ENCODE measurements at places on chromosomes 1 and 21. TPM values are rescaled to one million over a fixed set of nuclear protein-coding genes. Genes with fewer than 3 reads are reported as not detected.

GRCh38 chr1:41378999-41379737 is 17.9 kb downstream of the FOXO6 start:
- peaks cover 9% of the 10 kb centered on the region for H3K4me1 ChIP-seq
- H3K36me3 ChIP-seq = no peaks in the 10 kb centered on the region
- no peak overlapping the region for H3K4me3 ChIP-seq
- peaks cover 55% of the 10 kb centered on the region for H3K27me3 ChIP-seq
- DNase-seq = no peak

DNA sequence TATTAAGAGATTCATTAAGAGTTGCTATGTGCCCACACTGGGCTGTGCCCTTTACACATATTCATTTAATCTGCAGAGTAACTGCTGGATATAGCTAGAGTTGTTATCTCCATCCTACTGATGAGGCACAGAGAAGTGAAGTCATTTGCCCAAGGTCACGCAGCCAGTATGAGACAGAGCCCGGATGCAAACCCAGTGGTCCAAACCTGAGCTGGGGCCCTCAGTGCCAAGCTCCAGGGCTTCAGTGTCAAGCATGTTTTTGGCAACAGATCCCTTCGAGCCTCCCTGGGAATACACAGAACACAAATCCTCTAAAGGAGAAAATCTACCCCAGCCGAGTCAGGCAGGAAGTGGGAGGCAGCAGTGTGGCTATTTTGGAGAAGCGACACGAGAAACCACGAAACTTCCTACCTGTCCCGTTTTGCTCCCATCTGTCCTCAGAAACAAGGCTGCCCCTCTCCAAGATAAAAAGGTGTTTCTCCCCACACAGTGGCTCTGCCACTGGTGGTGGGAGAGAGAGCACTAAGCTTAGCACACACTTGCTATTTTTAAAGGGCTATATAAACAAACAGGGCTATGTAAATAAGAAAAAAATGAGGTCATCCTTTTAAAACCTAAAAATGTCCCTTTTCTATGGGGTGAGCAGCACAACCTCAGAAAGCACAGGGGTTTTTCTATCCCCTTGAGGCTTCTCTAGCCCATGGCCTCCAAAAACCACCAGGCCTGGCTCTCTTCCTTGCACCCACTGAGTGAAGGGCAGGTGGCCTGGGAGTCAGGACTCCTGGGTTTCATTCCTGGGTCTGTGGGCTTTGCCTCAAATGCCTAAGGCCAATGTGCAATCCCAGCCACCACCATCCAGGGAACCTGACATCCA is 138.6 kb upstream of the EDN2 start:
- H3K27me3 ChIP-seq = no peaks in the 10 kb centered on the region
- H3K27ac ChIP-seq = peak overlapping the region; percentile 41
- H3K36me3 ChIP-seq = peaks cover 2% of the 10 kb centered on the region
- peaks cover 35% of the 10 kb centered on the region for H3K4me1 ChIP-seq

GRCh38 chr1:201020040-201020591 is 3.4 kb downstream of the KIF21B start:
- H3K27me3 ChIP-seq = no peaks in the 10 kb centered on the region
- peaks cover 37% of the 10 kb centered on the region for H3K36me3 ChIP-seq
- peak overlapping the region; percentile 91 for H3K4me3 ChIP-seq
- H3K27ac ChIP-seq = peak overlapping the region; percentile 99
- peaks cover 73% of the 10 kb centered on the region for H3K4me1 ChIP-seq

- no peak overlapping the region for H3K4me3 ChIP-seq
- H3K27ac ChIP-seq = peak overlapping the region; percentile 22
- H3K4me1 ChIP-seq = peaks cover 27% of the 10 kb centered on the region
- no peaks in the 10 kb centered on the region for H3K27me3 ChIP-seq
- H3K36me3 ChIP-seq = no peaks in the 10 kb centered on the region
Observed at GRCh38 chr1:27554293-27554692, 49.7 kb downstream of the AHDC1 start.

DNA sequence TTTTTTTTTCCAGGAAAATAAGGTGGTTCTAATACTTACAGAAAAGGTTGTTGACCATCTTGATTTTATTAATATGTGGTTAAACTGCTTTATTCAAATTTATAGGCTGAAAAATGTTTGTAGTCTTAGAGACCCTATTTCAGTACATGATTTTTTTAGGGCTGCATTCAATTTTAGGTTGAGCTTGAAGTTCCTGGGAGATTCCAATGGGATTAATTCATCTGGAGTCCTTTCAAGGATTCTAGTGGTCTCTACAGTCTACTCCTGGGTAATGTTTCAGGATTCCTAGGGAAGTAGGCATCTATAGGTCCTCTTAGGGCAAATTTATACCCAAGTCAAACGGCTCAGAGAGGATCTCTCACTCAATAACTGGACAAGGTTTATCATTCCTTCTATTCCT is 126.7 kb downstream of the HMCN1 start:
- H3K4me1 ChIP-seq = no peaks in the 10 kb centered on the region
- no peak overlapping the region for H3K4me3 ChIP-seq

DNA sequence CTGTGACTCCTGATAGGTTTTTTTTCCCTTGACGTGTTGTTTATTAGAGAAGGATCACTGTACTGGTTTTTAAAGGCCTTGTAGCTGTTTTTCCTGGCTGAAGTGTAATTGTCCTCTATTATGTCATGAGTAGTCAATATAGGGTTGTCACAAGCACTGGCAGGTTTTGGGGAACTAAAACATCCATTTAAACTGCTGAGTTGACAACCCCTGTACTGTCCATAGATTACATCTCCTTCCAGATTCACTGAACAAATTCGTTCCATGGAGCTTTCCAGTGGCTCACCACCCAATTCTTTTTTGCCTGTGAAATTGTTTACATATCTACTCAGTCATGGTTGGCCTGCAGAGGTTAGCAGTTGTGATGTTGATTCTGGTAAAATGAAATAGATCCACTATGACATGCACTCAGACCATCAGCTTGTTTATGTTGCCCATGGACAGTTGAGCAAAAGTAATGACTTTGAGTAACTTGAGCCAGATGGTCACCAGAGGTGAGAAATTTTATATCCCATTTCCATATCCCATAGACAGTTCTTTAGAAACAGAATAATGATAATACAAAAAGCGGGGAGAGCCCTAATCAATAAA is 59.9 kb upstream of the QSOX1 start:
- no peak for DNase-seq
- H3K27ac ChIP-seq = no peak overlapping the region
- no peak overlapping the region for H3K4me3 ChIP-seq

GRCh38 chr21:44497703-44498126 is 42.3 kb downstream of the KRTAP10-1 start:
- peaks cover 6% of the 10 kb centered on the region for H3K36me3 ChIP-seq
- peaks cover 18% of the 10 kb centered on the region for H3K27me3 ChIP-seq
- no peak for DNase-seq
- H3K4me1 ChIP-seq = peaks cover under 1% of the 10 kb centered on the region
- no peak overlapping the region for H3K27ac ChIP-seq
- no peak overlapping the region for H3K4me3 ChIP-seq

GRCh38 chr1:199010492-199010891 is 371.7 kb downstream of the PTPRC start:
- peaks cover 47% of the 10 kb centered on the region for H3K36me3 ChIP-seq
- H3K27ac ChIP-seq = peak overlapping the region; percentile 30
- no peak for DNase-seq
- H3K27me3 ChIP-seq = peaks cover 3% of the 10 kb centered on the region
- peaks cover 48% of the 10 kb centered on the region for H3K4me1 ChIP-seq

DNA sequence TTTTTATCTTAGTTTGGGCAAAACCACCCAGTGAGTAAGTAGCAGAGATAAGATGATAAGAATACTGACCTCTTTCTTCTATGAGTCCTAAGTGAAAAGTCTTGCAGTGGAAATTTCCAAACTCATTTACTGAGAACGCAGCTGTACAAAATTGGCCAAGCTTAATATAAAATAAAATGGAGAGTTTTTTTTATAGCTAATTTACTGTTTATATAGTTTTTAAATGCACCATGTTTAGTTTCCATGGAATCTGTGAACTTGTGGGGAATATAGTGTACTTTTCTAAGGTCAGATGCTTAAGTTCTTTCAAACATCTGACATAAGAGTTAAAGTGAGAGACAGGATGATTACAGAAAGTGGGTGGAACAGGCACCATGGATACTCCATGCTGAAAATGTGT is 833.5 kb downstream of the ADGRL2 start:
- DNase-seq = no peak
- H3K27ac ChIP-seq = no peak overlapping the region
- no peaks in the 10 kb centered on the region for H3K27me3 ChIP-seq
- no peaks in the 10 kb centered on the region for H3K4me1 ChIP-seq
- no peaks in the 10 kb centered on the region for H3K36me3 ChIP-seq
- H3K4me3 ChIP-seq = no peak overlapping the region

The SPATA21 gene
- not detected for total RNA-seq

DNA sequence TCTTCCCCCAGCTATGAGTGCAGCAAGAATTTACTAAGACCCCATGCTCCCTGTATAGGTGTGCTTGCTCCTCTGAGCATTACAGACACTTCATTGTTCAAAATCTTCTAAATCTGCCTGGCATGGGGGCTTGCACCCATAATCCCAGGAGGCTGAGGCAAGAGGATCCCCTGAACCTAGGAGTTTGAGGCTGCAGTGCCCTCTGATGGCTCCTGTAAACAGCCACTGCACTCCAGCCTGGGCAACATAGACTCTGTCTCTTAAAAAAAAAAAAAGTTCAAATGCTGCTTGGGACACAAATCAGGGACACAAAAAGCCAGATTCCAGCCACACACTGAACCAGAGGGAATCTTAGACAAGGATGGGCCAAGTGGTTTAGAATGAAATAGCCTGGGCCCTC is 3.4 kb upstream of the ACOT7 start:
- no peaks in the 10 kb centered on the region for H3K36me3 ChIP-seq
- H3K4me1 ChIP-seq = peaks cover 20% of the 10 kb centered on the region
- no peak for DNase-seq
- peaks cover 7% of the 10 kb centered on the region for H3K27me3 ChIP-seq
- H3K27ac ChIP-seq = no peak overlapping the region
- H3K4me3 ChIP-seq = no peak overlapping the region

- no peak overlapping the region for H3K4me3 ChIP-seq
- peaks cover 10% of the 10 kb centered on the region for H3K4me1 ChIP-seq
- peaks cover 2% of the 10 kb centered on the region for H3K27me3 ChIP-seq
- no peak overlapping the region for H3K27ac ChIP-seq
Observed at GRCh38 chr1:42914092-42914627, 44.5 kb downstream of the SLC2A1 start.

DNA sequence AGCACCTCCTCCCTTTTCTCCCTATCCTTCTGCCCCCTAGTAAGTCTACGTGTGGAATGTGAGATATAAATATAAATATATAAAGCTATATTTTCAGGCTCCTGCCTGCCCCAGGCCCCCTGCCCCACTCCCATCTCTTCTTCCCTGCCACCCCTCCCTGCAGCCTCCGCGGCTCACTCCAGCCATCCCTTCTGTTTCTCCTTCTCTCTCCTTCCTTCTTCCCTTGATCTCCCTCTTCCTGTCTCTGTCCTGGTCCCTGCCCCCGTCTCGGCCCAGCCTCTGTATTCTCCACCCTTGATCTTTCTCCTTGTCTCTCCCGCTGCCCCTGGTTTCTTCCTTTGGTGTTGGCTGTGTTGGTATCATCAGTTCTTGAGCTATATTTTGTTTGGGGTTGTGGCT is 23.2 kb downstream of the DMBX1 start:
- H3K27me3 ChIP-seq = peaks cover 35% of the 10 kb centered on the region
- H3K4me1 ChIP-seq = peaks cover 8% of the 10 kb centered on the region
- H3K4me3 ChIP-seq = no peak overlapping the region
- H3K27ac ChIP-seq = no peak overlapping the region

GRCh38 chr1:62364721-62365120 is 45.5 kb upstream of the KANK4 start:
- DNase-seq = no peak
- no peak overlapping the region for H3K4me3 ChIP-seq
- H3K36me3 ChIP-seq = no peaks in the 10 kb centered on the region
- H3K4me1 ChIP-seq = no peaks in the 10 kb centered on the region

DNA sequence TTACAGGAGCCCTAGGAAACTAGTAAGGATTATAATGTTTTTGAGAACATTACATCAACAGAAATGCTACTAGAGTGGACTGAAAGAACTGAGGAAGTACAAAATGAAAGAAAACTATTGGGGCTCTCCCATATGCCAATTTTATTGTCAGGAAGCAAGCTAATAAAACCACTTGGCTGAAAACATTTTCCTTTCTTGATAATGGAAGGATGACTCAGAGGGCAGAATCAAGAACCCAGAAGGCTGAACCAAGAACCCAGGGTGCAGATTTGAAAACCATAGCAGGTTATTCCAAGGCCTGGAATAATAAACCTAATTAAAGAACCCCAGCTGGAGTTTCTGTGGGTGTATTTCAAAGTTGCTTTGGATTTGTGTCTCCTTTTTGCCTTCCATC is 70.7 kb downstream of the RPE65 start:
- H3K36me3 ChIP-seq = no peaks in the 10 kb centered on the region
- no peak overlapping the region for H3K27ac ChIP-seq

GRCh38 chr1:9289090-9289534 is 3.6 kb upstream of the SPSB1 start:
- peak; percentile 89 for DNase-seq
- no peak overlapping the region for H3K4me3 ChIP-seq
- peaks cover 29% of the 10 kb centered on the region for H3K4me1 ChIP-seq
- no peak overlapping the region for H3K27ac ChIP-seq

The DISP3 gene
- total RNA-seq = 0.35 TPM

DNA sequence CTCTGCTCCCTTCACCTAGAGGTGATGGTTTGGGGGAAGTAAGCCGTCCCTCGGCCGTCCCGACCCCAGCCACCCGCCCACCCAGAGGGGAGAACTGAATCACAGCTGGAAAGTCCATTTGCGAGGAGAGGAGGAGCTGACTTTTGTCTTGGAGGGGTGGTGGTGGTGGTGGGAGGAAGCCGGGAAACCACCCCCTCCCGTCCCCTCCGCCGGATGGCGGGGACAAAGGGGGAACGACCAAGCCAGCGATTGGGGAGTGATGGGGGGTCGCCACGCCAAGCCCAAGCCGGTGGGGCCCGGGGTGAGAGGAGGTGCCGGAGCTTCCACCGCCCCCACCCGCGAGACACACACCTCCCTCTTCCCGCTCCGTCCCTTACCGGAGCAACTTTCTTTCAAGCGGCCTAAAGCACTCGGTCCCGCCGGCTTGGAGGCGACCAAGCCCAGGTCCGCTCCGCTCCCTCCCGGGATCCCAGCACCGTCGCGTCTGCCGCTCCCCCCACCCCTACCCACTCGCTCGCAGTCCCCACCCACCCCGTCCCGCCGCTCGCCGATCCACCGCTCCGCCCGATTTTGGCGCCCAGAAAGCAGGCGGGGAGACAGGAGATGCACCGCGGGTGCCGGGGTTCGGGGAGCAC is 540 bp downstream of the ARHGEF2 start:
- H3K4me3 ChIP-seq = peak overlapping the region; percentile 98
- H3K4me1 ChIP-seq = peaks cover 66% of the 10 kb centered on the region
- no peaks in the 10 kb centered on the region for H3K27me3 ChIP-seq
- H3K27ac ChIP-seq = peak overlapping the region; percentile 92
- H3K36me3 ChIP-seq = peaks cover 24% of the 10 kb centered on the region

- no peak overlapping the region for H3K27ac ChIP-seq
- H3K36me3 ChIP-seq = no peaks in the 10 kb centered on the region
- DNase-seq = no peak
- peaks cover 5% of the 10 kb centered on the region for H3K27me3 ChIP-seq
- H3K4me1 ChIP-seq = no peaks in the 10 kb centered on the region
Observed at GRCh38 chr1:222257027-222257426, 290.9 kb downstream of the HHIPL2 start.

All from activated CD8-positive, alpha-beta memory T cell treated with anti-CD3 and anti-CD28 coated beads, Interleukin-2, amount 10 ng/mL, durations not matched to agents 7 days and 5 days (primary cell).